NCI-H526 (cell line): ENCODE measurements at places on chromosomes 12 and 14.

DNA sequence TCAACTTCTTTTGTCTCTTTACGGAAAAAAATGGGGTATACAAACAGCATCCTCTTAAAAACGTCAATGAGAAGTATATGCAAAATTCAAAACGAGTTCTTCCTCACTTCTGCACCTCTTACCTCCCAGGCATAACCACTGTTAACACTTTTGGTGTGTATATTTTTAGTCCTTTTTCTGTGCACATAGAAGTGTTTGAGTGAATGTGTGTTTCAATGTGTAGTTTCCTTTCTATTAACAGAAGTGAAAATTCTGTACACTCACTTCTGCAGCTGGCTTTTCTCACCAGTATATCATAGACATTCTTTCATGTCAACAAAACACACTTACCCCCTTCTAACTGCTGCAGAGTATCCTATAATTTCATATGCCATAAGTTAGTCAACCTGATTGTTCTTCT, 5.4 kb downstream of the UBR7 start:
- no peak for DNase-seq

DNA sequence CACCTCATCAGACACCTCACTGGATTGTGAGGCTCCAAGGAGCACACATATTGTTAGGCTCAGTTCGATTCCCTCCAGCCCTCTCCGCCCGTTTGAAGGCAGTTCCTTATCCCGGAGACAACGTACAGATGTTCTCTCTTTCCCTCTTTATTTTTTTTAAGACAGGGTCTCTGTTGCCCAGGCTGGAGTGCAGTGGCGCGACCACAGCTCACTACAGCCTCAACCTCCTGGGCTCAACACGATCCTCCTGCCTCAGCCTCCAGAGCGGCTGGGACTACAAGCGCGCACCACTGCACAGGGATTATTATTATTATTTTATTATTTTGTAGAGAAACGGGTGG, 718 bp upstream of the TROAP start:
- DNase-seq = no peak

GRCh38 chr12:2239381-2239871, 186.6 kb downstream of the CACNA1C start:
- DNase-seq = no peak

- peak; percentile 32 for DNase-seq
Measured at GRCh38 chr14:68688872-68689371, 103.9 kb downstream of the ZFP36L1 start.

DNA sequence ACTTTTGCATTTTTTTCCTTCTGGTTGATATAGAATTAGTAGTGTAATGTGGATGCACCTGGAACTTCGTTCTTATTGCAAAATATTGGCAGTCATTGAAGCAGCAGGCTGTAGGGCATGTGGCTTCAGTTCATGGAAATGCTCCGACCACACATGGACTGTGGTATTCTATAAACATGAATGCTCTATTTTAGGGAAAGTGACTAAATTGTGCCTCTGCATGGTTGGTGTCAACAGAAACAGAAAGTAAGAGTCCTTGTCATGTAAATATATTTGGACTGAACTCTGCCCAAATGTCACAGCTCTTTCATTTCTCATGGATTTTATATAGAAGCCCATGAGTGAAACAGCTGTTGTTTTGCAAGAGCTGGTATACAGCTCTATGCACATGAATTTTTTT, 917.0 kb downstream of the LRFN5 start:
- no peak for DNase-seq

DNA sequence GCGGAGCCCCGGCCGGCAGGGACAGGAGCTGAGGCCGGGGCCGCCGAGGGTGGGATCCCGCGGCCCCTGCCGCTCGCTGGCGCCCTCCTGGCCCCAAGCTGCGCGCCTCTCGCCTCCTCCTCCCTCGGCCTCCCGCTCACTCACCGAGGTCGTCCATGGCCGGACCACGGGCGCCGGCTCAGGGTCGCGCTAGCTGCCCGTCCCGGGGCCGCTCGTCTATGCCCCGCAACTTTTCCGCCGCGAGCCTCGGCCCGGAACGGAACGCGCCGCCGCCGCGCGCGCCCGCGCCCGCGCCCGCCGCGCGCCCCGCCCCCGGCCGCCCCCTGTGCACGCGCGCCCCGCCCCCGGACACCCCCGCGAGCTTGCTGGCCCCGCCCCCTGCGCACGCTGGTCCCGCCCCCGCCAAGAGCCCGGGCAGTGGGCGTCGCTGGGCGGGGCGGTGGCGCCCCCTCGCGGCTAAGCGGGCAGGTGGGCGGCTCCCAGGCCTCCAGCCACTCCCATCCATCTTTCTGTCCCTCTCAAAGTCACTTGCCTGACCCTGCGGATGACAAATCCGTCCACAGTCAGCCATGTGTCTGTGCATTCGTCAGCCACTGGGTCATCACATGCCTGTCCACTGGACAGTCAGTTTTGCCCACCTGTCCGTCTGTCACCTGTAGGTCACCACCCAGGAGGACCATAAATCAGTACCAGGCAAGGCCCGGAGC, at the start of gene PXN:
PXN (minus strand) TSS at position 258 of the 707 bp plus-strand sequence; CDS start at position 157, 101 bp downstream.
- DNase-seq = no peak

DNA sequence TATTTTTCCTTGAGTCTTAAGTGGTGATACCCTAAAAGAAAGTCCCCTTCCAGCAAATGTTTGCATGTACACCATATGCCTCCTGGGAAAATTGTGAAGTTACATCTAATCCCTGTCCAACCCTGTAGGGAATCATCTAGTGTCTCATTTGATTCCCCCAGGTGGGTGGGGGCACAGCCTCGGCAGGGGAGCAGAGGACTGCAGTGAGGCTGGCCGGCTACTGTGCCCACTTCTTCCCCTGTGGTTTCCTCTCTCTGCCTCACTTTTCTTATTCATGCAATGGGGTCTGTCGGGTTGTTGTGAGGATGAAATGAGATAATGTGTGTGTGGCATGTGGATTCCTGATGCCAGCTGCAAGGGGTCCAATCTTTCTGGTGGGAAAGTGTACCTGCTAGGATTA, 6.0 kb downstream of the PAPLN start:
- no peak for DNase-seq

DNA sequence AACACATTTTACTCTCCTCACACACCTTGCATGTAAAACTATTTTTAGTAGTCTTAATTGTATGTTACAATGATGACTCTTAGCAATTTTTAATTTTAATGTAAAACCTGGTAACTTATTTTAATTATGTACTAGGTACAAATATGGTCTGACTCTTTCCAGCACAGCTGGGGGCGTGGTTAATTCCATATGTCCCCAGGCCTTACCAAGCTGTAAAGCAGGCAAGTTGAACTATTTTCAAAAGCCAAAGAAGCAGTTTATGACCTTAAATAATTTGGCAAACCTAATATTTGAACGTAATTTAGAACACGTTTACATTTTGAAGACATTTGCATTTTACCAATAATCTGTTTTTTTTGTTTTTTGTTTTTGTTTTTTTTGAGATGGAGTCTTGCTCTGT, 9.3 kb upstream of the ACOT6 start:
- no peak for DNase-seq

- DNase-seq = no peak
Measured at GRCh38 chr14:59588101-59588500, 11.5 kb upstream of the CCDC175 start.

- no peak for DNase-seq
Measured at GRCh38 chr14:75549169-75549568, 26.9 kb downstream of the BATF start.

DNA sequence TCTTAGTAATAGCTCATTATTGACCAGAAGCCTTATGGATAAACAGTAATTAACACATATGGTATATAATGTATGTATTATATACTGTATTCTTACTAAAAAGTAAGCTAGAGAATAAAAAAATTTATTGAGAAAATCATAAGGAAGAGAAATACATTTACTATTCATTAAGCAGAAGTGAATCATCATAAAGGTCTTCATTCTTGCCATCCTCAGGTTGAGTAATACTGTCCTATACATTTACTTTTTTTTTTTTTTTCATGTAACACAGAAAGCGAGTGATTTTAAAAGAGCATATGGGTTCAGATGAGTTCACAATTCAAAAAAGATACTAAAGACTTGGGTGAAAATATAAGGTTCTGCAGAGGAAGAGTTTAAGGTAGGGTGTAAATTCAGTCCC, 152.5 kb downstream of the TGFB3 start:
- DNase-seq = no peak

DNA sequence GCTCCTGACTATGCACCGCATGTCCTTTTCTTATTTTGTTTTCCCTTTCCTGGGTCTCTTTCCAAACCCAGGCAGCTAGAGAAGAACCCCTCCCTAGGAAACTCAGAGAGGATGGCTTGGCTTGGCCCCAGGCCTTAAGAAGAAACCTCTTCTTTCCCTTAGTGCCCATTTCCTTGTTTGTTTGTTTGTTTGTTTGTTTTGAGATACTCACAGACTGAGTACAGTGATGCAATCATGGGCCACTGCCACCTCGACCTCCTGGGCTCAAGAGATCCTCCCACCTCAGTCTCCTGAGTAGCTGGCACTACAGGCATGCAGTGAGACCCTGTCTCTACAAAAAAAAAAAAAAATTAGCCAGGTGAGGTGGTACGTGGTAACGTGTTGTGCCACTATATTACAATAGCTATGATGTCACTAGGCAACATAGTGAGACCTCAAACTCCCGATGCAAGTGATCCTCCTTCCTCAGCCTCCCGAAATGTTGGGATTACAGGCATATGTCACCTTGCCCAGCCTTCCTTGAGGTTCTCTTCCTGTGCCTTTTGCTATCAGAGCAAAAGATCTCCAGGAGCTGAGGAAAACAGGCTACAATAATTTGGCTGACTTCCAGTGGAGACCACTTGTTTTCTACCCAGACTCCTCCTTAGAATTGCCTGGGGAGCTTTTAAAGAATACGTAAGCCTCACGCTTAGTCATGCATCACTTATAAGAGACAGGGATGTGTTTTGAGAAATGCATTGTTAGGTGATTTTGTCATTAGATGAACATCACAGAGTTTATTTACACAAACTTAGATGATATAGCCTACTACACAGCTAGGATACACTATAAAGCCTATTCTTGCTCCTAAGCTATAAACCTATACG, 34.5 kb upstream of the LGALS3 start:
- no peak for DNase-seq

GRCh38 chr12:69913526-69913925, 88.5 kb downstream of the MYRFL start:
- no peak for DNase-seq

DNA sequence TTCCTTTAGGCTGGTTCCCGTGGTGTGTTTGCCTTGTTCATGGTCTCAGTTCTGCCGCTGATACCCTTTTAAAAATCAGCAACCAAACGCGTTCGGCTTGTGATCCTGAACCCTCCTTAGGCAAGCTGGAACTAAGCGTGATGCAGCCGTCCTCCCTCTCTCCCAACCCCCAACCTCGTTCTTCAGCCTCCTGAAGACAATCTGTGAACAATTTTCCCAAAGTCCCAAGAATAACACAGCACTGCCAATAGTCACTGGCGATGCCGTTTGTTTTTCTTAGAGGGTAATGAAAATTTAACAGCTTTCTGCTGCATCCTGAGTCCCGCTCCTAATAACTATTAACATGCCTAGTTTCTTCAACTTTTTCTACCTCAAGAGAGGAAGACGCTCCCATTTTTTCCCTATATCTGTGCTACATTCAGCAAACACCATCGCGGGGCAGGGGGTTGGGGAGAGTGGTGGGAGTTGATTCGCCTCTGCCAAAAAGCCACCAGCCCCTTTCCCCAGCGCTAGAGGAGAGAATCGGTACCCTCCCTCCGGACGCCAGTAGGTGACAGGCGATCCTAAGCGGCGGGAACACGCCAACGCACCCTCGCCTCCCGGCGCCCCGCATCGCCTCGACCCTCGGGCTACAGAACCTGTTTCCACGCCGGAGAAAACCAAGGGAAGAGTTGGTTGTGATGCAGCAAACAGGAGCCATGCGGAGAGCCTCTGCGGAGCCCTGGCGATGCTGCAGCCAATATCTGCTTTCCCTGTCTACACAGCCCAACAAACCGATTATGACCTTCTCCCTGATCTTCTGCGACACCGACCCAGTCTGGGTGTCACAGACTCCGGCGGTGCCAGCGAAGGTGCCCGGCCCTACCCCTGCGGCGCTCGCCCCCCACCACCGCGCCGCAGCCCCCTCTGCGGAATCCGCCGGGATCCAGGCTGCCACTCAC, 752 bp downstream of the PRICKLE1 start:
- peak; percentile 23 for DNase-seq

DNA sequence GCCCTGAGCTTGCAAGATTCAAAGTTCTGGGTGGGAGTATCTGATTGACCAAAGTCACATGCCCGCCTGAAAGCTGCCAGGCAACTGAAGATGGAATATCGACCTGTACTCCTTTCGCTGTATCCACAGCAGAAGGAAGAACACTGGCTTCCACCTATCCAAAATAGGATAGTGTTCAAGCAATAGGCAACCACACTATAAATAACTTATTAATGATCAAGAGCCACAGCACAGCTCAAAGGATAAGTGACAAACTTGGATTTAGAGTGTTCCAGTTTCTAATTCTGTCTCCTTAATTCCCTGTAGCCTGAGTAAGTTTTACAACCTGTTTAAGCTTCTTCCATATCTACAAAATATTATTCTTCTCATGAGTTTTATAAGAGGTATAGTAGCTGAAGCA, 89.9 kb downstream of the TAOK3 start:
- DNase-seq = no peak

DNA sequence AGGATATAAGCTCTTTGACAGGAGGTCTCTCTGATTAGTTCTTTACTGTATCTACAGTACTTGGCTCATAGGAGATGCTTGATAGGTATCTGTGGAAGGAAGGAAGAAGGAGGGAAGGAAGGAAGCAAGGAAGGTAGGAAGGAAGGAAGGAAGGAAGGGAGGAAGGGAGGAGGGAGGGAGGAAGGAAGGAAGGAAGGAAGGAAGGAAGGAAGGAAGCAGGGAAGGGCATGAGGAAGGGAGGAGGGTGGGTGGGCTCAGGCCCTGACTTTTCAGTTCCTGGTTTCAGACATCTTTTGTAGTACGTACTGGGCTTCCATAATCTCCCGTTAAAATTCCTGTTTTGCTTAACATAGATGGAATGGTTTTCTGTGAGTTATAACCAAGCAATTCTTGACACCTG, 175.0 kb upstream of the NUDT4 start:
- no peak for DNase-seq

- DNase-seq = no peak
Measured at GRCh38 chr12:50102646-50103309, 1.0 kb upstream of the GPD1 start.

GRCh38 chr12:52137746-52138145, 54.1 kb downstream of the KRT80 start:
- DNase-seq = no peak

DNA sequence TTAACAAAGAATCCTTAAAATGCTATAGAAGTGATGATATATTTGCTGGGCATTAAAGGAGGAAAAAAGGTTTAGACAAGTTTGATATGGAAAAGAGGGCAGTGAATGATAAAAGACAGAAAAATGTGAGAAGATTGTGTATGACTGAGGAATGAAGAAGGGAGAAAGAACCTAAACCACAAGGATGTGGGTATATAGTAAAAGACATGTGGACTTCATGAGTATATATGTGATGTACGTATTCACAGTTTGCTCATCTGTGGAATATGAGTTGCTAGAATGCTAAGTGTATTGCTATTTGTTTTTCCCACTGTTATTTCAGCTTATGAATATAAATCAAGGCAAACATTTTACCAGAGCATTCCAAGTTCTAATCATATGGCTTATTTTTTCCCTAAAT, 2.1 kb upstream of the SLC16A7 start:
- no peak for DNase-seq
